Aorta (tissue), 5 donors: ENCODE measurements at places on chromosomes 7 and 10. TPM values are rescaled to one million over a fixed set of nuclear protein-coding genes. Genes with fewer than 3 reads are reported as not detected.

DNA sequence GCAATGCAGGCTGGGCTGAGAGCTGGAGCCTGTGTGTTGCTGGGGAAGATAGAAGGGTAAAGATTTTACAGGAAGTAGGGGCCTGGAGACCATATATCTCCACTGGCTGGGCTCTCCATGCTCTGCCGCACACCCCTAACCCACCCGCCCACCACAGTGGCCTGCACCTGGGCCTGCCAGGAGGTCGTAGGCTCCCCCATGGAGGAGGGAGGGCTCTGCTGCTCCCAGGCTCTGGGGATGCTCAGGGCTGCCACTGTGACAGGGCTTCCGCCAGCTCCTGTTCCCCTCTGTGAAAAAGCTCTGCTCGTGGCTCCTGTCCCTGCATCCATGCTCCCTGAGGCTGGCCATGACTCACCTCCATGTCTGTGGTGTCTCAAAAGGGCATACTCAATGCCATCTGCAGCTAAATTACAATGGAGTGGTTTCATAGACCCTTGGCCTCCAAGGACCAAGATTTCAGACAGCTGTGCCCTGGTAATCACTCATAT lies 106.0 kb downstream of the CXCL12 start:
- DNase-seq, result no peak

DNA sequence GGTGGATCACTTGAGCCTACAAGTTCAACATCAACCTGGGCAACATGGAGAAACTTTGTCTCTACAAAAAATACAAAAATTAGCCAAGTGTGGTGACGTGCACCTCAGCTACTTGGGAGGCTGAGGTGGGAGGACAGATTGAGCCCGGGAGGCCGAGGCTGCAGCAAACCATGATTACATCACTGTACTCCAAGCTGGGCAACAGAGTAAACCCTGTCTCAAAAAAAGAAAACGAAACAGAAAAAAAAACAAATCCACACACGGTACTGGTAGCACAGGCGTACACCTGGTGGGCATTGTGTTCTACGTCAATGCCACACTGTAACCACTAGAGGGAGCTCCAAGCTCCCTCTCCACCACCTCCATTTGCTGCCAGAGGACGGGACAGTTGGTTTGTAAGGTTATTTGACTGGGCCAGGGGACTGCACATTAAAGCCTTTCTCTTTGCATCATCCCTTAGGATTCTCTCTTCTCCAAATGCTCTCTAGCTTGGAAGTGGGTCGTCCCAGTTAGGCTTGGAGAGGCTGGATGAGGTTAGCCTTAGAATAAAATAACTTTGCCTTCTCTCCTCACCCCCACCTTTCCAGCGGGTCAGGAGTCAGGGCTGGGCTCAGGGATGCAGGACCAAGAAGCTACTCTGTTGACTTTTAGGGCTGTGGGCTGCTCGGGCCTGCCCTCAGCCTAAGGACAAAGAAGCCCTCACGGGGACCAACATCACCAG lies 130.8 kb downstream of the SORBS1 start:
- DNase-seq, result no peak

DNA sequence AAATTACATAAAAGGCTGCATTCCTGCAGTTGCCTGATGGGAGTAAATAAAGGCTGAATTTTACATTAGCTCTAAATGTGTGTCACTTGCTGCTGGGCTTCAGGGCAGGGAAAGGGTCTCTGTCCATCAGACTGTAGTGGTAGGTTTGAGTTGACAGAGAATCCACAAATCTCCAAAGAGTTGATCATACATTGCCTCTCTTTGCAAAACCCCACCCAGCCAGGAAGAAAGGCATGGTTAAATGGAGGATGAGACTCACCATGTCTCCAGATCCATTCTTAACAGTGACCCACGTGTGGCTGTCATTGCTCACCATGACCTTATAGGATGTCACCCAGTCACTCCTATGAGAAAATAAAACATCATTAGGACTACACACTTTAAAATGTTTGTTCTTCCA lies 92.8 kb downstream of the CPXM2 start:
- no peak for DNase-seq

DNA sequence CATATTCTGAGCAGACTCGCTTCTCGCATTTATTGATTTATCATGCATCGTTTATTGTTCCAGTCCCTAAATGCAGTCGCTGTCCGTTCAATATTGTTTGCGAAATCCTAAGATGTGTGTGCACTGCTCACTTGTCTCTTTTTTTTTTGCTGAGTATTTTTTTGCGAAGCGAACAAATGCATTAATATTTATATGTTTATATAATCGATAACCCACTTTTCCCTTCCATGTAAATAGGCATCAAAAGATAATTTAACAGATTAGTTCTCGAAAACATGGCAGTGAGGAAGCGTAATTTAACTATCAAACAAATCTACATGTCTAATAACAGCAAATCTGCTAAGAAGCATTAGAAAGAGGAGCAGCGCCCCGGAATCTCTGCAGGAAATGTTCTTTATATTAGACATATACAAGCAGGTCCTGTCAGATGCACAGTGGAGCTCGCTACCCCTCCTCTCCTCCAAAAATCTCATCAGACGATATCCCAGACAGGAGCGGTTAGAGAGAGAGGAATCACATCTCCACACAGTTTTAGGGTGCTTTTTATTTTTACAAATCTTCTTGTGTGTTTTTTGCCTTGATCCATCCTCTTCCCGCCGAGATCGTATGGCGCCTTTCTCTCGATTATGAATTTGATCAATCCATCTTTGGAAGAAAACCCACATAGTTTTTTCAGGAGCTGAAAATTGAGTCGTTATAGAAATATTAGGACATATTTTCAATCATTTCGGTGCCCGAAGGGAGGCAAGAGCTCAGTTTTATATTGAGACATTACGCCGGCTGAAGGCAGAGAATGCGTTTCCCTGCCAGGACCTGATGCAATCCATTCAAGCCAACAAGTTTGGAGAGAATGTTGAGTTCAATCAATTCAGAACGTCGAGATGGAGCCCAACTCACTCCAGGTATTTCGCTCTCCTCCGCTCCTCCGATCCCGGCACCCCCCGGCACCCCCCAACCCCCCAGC lies at the start of gene ARID5B:
TSS of gene ARID5B (plus strand) at position 871 of the 964 bp plus-strand sequence. CDS start at position 882, 11 bp downstream.
- no peak for DNase-seq

GRCh38 chr7:125481323-125481722 lies 551.7 kb upstream of the POT1 start:
- DNase-seq, result no peak

GRCh38 chr7:101586906-101587677 lies 42.0 kb downstream of the MYL10 start:
- no peak for DNase-seq

DNA sequence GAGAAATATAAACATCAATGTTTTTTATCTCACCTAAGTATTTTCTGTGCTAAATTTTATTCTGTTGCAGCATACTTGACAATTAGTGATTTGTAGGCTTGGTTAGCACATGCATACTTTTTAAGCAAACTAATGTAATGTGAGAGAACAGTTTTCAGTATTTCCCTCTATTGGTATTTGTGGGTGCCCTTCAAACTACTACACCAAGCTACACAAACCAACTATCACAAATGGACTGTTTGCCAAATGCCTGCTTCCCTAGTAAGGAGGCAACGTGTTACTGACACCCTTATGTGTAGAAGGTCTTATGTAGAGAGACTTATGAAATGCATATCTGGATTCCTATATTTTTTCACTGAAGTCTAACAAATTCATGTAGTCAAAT lies 98.4 kb upstream of the FZD1 start:
- DNase-seq, result no peak

- DNase-seq, result no peak
Observed at GRCh38 chr10:94224656-94225055, 138.1 kb downstream of the NOC3L start.

- DNase-seq, result peak; percentile 84
Observed at GRCh38 chr10:104580774-104581675, 60.1 kb upstream of the SORCS3 start.

GRCh38 chr10:79237454-79238157 lies 109.7 kb upstream of the PPIF start:
- DNase-seq, result no peak

GRCh38 chr10:85612378-85612775 lies 754.2 kb downstream of the GRID1 start:
- no peak for DNase-seq

DNA sequence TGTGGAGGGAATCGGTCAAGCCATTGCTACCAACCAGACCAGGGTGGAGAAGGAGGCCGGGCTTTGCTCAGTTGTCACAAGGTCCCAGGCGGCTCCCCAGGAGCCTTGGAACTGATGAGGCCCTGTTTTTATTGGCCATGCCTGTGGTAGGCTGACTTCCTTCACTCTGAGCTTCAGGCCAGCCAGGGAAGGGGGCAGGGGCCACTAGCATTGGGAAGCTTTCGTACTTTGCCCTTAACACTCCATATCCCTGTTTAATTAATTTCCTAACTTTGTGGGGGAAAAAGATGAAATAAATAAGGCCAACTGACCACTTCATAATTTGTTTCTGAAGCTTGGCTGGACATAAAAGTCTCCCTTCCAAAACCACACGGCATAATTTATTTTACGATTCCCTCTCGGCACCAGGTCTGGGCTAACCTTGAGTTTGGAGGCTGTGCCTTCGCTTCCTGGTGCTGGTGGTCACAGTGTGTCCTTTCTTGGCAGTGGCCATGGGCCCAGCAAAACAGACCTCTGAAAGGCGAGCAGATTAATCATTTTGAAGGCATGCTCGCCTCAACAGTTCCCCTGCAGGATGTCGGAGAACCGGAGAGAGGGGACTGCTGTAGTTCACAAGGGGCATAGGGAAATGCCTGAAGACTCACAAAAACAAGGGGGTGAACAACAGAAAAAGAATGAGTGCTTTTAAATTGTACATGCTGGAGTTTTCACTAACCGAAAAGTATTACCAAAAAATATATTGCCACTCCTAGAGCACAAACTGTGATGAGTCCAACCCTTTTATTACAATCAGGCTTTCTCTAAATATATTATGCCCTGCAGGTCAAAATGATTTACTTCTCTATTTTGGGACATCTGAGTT lies 966.0 kb downstream of the LRMDA start:
- peak; percentile 87 for DNase-seq

- DNase-seq, result no peak
Observed at GRCh38 chr7:158019726-158020705, 567.6 kb downstream of the PTPRN2 start.

DNA sequence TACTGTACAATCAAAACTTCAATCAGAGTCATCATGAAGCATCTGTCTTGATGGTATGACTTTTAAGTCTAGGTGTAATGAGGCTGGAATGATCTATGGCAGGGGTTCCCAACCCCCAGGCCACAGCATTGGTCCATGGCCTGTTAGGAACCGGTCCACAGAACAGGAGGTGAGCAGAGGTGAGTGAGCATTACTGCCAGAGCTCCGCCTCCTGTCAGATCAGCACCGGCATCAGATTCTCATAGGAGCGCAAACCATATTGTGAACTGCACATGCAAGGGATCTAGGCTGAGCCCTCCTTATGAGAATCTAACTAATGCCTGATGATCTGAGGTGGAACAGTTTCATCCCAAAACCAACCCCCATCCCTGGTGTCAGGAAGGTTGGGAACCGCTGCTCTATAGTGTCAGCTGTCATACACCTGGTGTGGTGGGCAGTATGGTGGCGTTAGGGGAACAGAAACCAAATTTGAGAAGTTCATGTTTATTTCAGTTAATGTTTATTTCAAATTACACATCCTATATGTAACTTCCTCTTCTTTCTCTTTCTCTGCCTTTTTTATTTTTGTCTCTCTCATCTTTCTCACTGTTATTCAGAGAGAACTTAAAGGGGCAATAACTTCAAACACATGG lies 432.6 kb downstream of the TNS3 start:
- DNase-seq, result no peak

GRCh38 chr10:4399556-4399955 lies 426.5 kb upstream of the AKR1E2 start:
- no peak for DNase-seq

GRCh38 chr7:109844362-109844761 lies 1246.6 kb upstream of the LRRN3 start:
- no peak for DNase-seq

DNA sequence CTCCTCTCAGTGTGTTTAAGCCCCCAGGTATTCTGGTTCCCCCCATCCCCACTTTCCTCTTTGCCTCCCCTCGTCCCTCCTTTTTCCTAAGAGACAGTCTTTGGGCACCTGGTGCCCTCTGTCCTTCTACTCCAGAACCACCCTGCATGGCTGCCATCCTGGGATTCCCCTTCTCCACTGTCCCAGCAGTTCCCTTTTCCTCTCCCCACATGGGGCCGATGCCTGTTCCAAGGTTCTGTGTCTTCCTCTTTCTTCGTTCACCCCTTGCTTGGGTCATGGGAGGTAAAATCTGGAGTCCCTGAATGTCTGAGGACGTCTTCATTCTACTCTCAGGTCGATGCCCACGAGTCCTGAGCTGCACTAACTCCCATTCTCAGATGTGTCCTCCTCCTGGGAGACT lies 120.8 kb downstream of the TAX1BP1 start:
- no peak for DNase-seq

DNA sequence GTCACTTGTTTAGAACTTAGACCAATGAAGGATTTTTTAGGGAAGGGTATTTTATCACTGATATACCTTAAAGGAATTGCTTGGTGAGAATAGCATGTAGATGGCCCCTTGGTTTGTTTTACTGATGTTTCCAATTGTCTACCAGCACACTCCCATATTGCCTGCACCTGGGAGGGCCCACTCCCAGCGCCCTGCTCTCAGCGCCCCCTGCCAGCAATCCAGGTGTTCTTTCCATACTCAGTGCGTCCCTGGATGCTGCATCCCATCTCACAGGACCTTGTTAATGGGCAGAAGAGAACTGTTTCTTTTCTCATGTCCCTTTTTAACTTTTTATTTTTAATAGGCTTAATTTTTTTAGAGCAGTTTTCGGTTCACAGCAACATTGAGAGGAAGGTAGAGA lies 24.1 kb upstream of the SFRP5 start:
- no peak for DNase-seq

DNA sequence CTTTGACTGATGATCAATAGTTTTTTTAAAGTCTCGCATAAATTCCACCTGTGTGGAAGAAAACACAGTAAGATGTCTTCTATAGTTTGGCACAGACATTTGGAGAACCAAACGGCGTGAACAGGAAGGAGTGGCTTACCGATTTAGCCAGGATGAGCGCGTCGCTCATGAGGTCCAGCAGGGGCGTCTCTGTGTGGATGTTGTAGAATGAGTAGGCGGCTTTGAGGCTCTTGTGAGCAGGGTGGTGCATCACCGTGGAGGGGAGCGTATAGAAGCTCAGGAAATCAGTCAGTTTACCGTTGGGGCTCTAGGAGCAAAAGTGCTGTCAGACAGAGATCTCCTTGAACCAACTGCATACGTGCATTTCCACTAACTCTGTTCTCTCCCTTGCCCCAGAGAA lies 15.5 kb downstream of the RPP38 start:
- no peak for DNase-seq

- no peak for DNase-seq
Observed at GRCh38 chr10:114611617-114612016, 46.5 kb downstream of the ABLIM1 start.

- DNase-seq, result no peak
Observed at GRCh38 chr10:126245501-126245900, 142.8 kb downstream of the ADAM12 start.

GRCh38 chr10:122186816-122187810 lies 84.0 kb upstream of the BTBD16 start:
- DNase-seq, result no peak

GRCh38 chr10:122154031-122154544 lies 117.0 kb upstream of the BTBD16 start:
- no peak for DNase-seq

The CLCN1 gene
- total RNA-seq, result not detected

The OPALIN gene
- total RNA-seq, result not detected

The SYT15B gene
- 2.7 TPM for total RNA-seq

The MLLT10 gene
- 75.3 TPM for total RNA-seq

The CALML5 gene
- total RNA-seq, result not detected

The CADPS2 gene
- 15.2 TPM for total RNA-seq

The TRUB1 gene
- total RNA-seq, result 10.0 TPM

The KAZALD1 gene
- 17.6 TPM for total RNA-seq

The OR9A2 gene
- not detected for total RNA-seq

The ZNF394 gene
- total RNA-seq, result 29.1 TPM
